ENCODE measurements at places on chromosomes 2 and 18. TPM values are rescaled to one million over a fixed set of nuclear protein-coding genes. Genes with fewer than 3 reads are reported as not detected.

POTEF gene
- total RNA-seq, result 0.25 TPM

NT5DC4 gene
- total RNA-seq, result not detected

FOXI3 gene
- not detected for total RNA-seq

MYCN gene
- 6.2 TPM for total RNA-seq

SPC25 gene
- total RNA-seq, result 3.0 TPM

HRH4 gene
- not detected for total RNA-seq

HOXD8 gene
- total RNA-seq, result 12.6 TPM

CTDSP1 gene
- total RNA-seq, result 56.4 TPM

REG3G gene
- not detected for total RNA-seq

SIX3 gene
- total RNA-seq, result not detected

KIF5C gene
- total RNA-seq, result 0.16 TPM

MYO3B gene
- total RNA-seq, result not detected

DAW1 gene
- not detected for total RNA-seq

STON1 gene
- 5.4 TPM for total RNA-seq

All from bladder microvascular endothelial cell (primary cell).